Trophoblast cell (in vitro differentiated cells and primary cell): ENCODE measurements at places on chromosomes 7 and 10.

GRCh38 chr7:129438839-129439651, 4.8 kb downstream of the STRIP2 start:
- no peak for DNase-seq

DNA sequence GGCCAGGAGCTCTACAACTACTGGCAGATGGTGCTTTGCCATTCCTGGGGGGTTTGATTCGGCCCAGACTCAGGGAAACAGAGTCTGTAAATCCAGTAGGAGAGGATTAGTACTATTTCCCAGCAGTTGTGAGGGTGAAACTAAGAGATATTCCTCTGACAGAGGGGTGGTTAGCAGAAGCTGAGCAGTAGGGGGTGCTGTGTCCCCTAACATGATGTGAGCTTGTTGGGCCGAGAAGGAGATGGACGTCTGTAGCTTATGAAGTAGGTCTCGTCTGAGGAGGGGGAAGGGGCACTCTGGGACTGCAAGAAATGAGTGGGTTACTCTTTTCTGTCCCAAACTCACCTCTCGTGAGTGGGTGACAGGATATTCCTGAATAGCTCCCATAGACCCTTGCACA, 179.2 kb upstream of the MBL2 start:
- DNase-seq, result peak; percentile 32

DNA sequence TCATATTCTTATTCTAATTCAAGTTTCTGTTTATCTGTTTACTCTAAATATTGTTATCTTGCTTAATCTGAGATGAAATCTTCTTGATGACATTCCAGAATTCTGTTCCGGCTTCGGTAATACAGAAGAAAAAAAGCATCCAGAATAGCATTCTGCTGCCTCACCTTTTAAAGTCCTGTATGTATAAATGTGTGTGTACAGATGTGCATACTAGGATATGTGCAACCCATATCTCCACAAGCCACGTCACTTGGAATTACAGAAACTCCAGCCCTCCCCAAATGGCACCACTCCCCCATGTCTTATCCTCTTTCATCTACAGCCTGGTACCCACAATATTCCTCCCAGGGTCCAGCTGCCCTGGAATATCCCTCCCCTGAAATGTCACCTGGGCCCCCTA, 27.9 kb upstream of the USP6NL start:
- DNase-seq, result peak; percentile 91

DNA sequence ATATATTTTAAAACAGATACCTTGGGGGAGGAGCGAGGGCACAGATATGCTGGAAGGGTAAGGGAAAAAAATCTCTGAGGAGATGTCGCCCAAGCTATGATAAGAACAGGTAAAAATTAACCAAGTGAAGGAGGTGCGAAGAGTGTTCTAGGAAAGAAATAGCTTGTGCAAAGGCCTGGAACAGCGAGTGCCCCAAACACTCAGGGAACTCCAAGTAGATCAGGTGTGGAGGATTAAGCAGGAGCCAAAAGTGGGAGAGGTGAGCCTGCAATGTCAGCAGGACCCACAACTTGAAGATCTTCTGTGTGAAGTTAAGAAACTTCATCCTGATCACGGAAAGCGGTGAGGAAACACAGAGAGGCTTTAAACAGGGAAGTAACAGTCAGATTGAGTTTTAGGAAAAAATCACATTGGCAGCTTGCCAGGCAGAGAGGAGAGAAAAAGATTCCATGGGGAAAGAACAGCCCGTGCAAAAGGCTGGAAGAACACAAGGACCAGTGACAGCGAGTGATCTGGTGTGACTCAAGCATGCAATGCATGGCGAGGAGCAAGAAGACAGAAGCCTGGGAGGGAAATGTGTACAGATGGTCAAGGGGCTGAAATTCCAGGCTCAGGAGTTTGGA, 30.7 kb downstream of the FGF8 start:
- DNase-seq, result no peak

DNA sequence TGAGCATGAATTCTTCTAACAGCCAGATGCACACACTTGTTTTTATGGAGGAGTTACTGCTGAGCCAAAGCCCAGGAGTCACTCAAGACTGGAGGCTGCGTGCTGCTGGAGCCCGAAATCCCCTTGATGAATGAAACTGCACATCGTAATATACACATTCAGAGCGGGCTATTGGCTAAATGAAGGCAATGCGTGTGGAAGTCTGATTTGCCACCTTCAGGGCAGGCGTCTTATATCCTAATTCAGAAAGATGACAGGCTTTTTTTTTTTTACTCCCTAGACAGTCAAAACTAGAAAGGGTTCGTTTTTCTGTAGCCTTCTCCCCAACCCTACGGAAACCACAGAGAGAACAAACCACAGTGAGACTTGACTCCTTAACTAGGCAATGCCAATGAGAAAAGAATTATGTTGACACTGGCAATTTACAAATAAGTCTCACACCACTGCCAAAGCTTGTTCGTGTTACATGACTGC, 227.2 kb upstream of the KLF14 start:
- DNase-seq, result peak; percentile 66

- no peak for DNase-seq
These were observed 298.3 kb upstream of the ZMIZ1 start for GRCh38 chr10:78770167-78771090.

- DNase-seq, result no peak
These were observed 499.6 kb upstream of the LRRN3 start for GRCh38 chr7:110591341-110591740.

- DNase-seq, result no peak
These were observed 171.3 kb upstream of the ITGB1 start for GRCh38 chr10:33129141-33129995.

DNA sequence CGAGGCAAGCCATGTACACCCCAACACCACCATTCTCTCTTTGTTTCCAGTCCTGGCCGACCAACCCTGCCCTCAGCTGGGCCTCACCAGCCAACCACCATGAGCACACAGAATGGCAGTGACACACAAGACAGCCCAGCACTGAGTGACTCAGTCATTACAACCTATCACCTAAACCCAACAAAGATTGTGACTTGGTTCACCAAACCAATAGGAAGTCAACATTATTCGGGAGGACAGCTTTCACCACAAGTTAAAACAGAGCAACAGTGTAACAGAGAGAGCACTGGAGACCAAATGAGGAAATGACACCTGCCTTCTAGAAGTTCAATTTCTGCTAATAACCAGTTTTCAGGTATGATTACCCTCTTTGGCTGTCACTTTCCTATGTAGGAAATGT, 72.1 kb downstream of the DNMBP start:
- no peak for DNase-seq

DNA sequence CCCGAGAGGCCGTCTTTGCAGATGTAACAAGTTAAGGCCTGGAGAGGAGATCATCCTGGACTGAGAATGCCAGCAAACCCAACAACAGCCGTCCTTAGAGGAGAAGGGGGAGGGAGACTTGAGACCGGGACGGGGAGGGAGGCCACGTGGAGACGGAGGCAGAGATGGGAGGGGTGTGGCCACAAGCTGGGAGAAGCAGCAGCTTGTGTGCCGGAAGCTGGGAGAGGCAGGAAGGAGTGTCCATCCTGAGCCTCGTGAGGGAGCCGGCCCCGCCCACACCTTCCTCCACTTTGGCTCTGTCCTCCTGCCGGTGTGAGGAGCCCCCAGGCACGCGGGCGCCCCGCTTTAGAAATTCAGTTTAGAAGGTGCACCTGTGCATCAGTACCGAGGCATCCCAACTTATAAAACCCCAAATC, 95.7 kb downstream of the DNAJB6 start:
- peak; percentile 29 for DNase-seq

DNA sequence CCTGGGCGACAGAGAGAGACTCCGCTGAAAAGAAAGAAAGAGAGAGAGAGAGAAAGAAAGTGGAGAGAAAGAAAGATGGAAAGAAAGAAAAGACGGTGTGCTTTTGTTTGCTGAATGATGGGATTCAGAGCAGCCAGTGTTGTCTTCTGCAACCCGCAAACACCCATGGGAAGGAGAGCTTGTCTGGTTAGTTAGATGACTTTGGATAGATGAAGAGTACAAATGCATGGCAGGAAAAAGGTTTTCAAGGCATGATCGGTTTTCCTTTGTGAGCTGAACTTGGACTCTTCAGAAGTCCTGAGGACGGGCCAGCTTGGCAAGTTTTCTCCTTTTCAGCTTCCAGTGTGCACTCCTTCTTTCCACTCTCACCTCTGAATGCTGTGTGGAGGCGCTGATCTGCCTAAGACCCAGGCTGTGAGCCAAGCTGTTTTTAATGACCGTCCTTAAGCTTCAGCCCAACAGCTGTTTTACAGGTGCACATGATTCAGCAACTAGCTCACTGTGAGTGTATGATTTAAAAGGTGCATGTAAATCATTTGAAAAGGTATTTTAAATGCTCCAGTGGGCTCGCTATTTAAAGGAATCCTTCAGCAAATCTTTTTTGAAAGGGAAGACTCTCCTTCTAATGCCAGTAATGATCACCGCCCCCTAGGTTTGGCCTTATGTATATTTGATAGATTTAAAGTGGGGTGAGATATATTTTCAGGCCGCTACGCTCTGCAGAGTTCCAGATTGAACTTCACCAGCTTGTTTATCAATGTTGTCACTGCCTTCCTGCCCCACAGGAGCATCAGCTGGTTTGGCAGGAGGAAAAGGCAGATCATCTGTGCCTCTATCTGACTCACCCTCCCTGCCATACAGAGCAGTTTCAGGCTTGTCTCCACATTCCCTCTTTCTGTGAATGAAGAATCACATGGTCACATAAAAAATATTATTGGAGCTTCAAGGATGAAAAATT, 115.0 kb downstream of the PLXDC2 start:
- no peak for DNase-seq

GRCh38 chr7:945147-945555, 9.3 kb downstream of the ADAP1 start:
- DNase-seq, result no peak

GRCh38 chr10:88322324-88323063, 260.6 kb downstream of the RNLS start:
- DNase-seq, result no peak

- DNase-seq, result no peak
These were observed 5.3 kb downstream of the EN2 start for GRCh38 chr7:155463114-155463811.

GRCh38 chr10:94303929-94304328, 58.8 kb downstream of the NOC3L start:
- DNase-seq, result no peak

- DNase-seq, result no peak
These were observed 5.2 kb upstream of the POT1 start for GRCh38 chr7:124934841-124935240.

- DNase-seq, result no peak
These were observed 48.1 kb upstream of the LRRN3 start for GRCh38 chr7:111042842-111043241.

DNA sequence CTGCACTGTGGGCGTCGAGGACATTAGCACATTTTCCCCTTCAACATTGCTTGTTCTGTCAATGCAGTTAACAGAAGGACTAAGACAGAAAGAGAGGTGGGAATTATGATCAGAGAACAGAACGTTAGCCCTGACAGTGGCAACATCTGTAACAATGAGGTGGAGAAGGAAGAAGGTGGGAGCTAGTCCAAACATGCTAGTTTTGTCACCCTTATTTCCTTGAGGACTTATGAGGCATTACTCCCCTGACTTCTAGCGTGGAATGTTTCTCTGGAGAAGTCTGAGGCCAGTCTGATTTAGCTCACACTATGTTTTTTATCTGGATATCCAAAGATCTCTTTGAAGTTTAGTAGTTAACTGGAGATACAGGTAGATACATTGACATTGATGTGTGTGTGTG, 73.4 kb downstream of the ZMYND11 start:
- no peak for DNase-seq

- DNase-seq, result no peak
These were observed 14.8 kb upstream of the LRRC17 start for GRCh38 chr7:102897856-102898531.

DNA sequence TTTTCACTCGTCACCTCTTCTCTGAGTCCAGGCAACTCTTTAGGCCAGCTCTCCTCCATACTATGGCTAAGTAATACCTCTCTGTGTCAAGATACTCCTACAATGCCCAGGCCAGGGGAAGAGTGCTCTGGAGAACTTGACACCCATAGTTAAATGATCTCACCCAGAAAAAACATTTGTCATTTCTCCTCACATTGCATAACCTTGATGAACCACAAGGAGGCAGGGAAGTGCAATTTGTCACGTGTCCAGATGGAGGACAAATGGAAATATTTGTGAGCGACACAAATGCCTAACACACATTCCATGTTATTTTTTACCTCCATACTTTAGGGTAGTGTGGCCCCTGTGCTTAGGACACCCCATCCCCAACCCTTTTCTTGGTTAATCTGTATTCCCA, 78.3 kb downstream of the HTR7 start:
- DNase-seq, result no peak

GRCh38 chr10:129605266-129605985, 138.4 kb downstream of the MGMT start:
- DNase-seq, result no peak

DNA sequence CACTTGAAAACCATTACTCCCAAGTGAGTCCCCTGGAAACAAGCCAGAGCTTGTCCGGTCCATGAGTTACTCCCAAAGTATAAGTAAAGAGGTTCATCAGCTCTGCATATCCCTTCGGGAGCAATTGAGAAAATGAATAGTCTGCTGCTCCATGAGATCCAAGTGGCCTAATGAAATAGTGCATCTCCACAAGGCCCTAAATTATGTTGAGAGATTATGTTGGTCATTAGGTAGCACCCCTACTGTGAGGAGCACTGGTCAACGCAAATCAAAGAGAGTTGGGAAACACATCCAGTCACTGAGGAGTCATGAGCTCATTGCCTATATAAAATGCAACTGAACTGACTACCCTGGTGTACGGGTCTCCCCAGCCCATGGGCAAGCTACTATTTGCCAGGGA, 205.5 kb upstream of the AOAH start:
- DNase-seq, result no peak

DNA sequence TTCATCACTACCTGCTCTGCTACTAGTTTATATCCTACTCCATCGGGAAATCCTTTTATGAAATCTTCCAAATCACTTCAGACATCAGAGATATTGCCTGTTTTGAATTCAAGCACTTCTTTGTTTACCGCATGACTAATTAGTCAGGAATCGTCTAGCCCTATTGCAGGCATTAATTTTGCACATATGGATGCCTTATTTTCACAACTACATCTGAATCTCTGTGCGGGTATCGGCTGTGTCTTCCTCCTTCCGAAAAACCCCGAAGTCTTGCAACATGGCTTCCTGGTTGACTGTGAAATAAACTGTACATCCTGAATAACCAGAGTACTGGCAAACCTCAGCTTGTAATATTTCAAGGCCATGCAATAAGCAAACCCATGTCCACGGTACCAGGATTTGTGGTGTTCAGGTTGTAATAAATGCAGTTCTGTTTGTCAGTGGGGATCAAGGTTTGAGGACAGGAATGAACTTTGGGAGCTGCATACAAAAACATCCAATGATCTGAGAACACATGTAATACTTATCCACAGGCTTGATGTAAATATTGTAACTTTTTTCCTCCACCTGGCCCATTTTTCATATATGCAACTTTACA, 642.1 kb downstream of the PARD3 start:
- peak; percentile 85 for DNase-seq

GRCh38 chr10:78171633-78172400, 138.2 kb downstream of the RPS24 start:
- DNase-seq, result no peak

DNA sequence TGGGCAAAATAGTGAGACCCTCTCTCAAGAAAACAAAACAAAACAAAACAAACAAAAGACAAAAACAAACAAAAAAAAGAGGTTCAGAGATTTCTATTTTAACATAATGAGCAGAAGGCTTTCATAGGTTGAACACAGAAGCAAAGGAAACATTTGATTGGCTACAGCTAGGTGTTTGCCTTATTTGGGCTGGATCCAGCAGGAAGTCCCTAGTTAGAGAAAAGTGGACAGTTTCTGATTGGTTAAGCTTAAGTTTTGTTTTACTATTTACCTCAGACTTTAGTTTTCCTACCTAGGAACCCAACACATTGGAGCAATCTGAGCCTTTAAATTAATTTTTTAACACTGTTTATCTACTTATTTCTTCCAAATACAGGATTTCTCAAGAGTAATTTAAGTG, 566.5 kb upstream of the PCDH15 start:
- no peak for DNase-seq
